ENCODE measurements at places on chromosomes 13 and 19.

DNA sequence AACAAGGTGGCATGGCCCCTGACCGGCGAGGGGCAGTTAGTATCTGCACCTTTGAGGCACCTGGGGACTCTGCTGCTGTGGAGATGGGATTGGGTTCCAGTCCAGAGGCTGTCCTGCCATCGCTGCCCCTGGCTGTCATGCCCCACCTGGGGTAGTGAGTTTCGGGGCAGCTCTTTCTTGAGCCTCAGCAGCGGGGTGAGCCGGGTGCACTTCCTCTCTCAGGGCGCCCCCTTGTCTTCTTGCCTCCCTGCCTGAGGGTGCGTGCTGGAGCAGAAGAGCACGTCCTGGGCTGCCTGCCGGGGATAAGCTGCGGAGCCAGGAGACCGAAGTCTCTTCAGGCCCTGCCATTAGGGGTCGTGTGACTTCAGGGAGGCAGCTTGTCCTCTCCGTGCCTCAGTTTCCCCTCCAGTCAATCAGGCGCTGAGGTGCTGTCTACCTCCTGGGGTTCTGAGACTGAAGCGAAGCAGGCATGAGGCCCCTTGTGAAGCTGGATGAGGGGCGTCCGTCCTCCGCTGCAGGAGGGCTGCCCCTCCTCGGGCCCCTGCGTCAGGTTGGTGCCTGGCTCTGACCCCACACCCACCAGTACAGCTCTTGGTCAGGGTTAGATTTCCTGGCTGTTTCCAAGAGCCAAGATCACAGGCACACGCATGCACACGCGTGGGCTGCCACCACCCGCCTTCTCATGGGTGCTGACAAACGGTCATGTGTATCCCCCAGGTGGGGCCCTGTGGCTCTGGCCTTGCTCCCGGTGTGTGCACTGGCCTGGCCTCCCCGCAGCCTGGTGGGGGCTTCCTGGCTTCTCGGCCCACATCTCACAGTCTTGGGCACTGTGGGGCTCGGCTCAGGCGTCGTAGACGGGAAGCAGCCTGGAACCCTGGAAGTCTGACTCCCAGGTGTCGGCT lies 8.3 kb downstream of the GNA11 start:
- no peak for DNase-seq

- DNase-seq, result no peak
Measured at GRCh38 chr13:97951376-97951775, 2.1 kb upstream of the IPO5 start.

- DNase-seq, result no peak
Measured at GRCh38 chr13:90526711-90527110, 820.8 kb upstream of the MIR17HG start.

- no peak for DNase-seq
Measured at GRCh38 chr19:27753622-27754021, 1459.3 kb downstream of the UQCRFS1 start.

- no peak for DNase-seq
Measured at GRCh38 chr13:79450110-79450509, 30.8 kb upstream of the NDFIP2 start.

DNA sequence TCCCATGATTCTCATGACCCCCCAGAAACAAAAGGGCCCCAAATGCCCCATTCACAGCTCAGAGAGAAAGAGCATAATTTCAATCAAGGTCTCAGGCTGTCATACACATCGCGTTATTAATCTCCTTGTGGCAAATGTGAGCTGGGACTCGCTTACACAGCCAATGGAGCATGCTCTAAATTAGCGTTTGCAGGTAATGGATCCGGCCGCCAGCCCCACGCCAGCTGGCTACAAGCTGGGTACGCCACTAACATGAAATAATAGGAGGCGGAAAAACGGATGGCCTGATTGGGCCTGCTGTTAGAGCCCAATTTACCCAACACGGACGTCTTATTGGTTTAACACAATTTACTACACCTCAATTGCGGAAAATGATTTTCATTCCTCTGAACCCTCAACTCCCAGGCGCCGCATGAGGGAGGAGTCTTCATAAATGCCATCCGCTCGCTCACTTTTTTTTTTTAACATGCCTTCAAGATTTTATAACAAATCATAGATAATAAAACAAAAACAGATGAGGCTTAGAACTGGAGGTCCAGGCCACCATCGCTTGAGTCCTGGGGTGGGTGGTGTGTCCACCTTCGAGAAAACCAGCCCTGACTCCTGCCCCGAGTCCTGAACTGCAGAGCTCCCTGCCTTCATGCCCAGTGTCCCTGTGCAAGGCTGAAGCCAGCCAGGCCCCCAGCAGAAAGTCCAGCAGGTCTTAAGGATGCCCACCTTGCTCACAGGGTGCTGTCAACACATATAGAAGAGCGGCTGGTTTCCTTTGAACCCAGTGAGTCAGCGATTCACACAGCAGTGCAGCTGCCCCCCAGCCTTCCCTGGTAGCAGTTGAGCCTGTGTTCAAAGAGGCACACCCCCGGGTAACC lies 62.1 kb downstream of the PEPD start:
- no peak for DNase-seq

DNA sequence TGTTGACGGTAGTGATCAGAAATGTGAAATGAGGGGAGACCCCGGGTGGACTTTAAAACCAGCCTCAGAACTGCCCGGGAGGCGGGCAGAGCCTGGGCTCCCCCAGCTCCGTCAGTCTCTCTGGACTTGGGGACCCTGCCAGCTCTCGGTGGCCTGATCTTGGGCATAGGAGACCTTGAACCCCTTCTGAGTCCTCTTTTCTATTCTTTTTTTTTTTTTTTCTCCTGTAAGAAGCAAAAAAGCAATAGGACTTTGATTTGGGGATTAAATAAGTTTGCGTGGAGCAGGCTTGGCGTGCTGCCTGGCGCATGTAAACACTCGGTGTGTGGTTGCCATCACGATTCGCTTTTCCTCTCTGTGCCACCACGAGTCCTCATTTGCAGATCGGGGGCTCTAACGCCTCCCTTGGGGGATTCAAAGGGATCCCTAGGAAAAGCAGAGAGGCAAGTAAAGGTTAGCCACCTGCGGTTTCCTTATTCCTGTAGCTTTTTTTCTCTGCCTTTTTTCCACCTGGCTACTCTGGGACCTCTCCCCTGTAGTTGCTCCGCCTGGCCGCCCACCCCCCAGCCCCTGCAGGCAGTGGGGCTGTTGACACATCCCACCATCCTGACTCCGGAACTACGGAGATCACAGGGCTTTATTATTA lies 1.3 kb downstream of the SAFB start:
- no peak for DNase-seq

GRCh38 chr13:44637581-44637980 lies 61.5 kb upstream of the TSC22D1 start:
- no peak for DNase-seq

- DNase-seq, result no peak
Measured at GRCh38 chr13:44573790-44574465, 2.2 kb downstream of the TSC22D1 start.

GRCh38 chr13:91318886-91319285 lies 28.6 kb upstream of the MIR17HG start:
- no peak for DNase-seq

- no peak for DNase-seq
Measured at GRCh38 chr19:15441317-15441716, 8.4 kb downstream of the WIZ start.

GRCh38 chr19:32234663-32235217 lies 110.7 kb upstream of the ZNF507 start:
- DNase-seq, result no peak

- no peak for DNase-seq
Measured at GRCh38 chr19:55041244-55041626, 3.2 kb upstream of the GP6 start.

- DNase-seq, result no peak
Measured at GRCh38 chr13:107644136-107644535, 571.2 kb downstream of the LIG4 start.

All from mesothelial cell of epicardium (in vitro differentiated cells).